ENCODE measurements at places on chromosomes 6 and 20. TPM values are rescaled to one million over a fixed set of nuclear protein-coding genes. Genes with fewer than 3 reads are reported as not detected.

ZBTB46 gene
- polyA plus RNA-seq = 24.7 TPM

MCHR2 gene
- polyA plus RNA-seq = not detected

PAX1 gene
- polyA plus RNA-seq = 0.97 TPM

BMP5 gene
- 9.0 TPM for polyA plus RNA-seq

RSPO4 gene
- 0.28 TPM for polyA plus RNA-seq

PTK7 gene
- 53.6 TPM for polyA plus RNA-seq

ADAM33 gene
- polyA plus RNA-seq = 61.5 TPM

WFDC12 gene
- not detected for polyA plus RNA-seq

TSBP1 gene
- polyA plus RNA-seq = not detected

C4B gene
- 67.2 TPM for polyA plus RNA-seq

SPATS1 gene
- not detected for polyA plus RNA-seq

CSNK2B gene
- polyA plus RNA-seq = 127 TPM

CTAGE9 gene
- not detected for polyA plus RNA-seq

ASIP gene
- polyA plus RNA-seq = 0.68 TPM

CST4 gene
- not detected for polyA plus RNA-seq

CCN2 gene
- 38.6 TPM for polyA plus RNA-seq

MDFI gene
- 57.0 TPM for polyA plus RNA-seq

SLC35D3 gene
- polyA plus RNA-seq = not detected

DNA sequence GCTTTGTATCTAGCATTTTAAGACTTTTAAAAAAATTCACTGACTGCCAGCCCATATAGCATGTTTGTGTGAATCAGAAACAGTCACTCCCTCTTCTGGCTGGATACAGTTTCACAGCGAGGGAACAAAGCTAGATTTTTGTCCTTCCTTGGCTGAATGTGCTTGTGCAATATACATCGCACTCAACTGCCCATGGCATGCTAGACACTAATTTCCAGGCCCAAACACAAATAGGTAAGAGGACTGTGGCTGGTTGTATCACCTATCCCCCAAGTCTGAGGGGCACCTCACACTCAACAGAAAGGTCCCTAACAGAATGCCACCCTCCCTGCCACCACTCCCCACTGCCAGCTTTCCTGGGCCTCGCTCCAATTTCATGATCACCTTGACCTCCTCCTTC lies 16.2 kb upstream of the BLCAP start:
- no peak for DNase-seq

DNA sequence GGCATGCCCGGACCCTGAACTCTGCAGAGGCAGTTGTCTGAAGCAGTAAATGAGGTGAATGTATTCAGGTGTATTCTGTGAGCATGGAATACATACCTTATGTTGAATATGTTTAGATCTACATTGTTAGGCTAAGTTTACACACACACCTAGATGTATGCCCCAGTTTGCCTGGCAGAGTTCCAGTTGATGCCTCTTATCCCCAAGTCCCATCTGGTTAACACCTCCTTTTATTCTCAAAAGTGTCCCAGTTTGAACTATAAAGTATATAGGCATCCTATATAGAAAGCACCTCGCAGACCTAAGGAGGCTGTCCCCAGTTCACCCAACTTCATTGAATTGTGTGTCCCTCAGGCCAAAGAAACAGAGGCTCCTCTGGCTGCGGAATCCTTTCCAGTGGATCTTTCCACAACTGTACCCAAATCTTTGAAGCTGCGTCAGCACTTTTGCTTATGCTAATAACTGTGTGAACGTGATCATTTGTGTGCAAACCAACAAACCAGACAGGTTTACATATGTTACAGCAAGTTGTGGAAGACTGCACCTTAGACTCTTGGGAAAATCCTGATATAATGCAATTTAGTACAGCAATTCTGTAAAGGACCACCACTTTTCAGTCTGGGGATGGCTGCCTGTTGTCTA lies 4.8 kb upstream of the DHX35 start:
- DNase-seq = no peak

- no peak for DNase-seq
Observed at GRCh38 chr6:23775127-23775526, 350.9 kb upstream of the NRSN1 start.

DNA sequence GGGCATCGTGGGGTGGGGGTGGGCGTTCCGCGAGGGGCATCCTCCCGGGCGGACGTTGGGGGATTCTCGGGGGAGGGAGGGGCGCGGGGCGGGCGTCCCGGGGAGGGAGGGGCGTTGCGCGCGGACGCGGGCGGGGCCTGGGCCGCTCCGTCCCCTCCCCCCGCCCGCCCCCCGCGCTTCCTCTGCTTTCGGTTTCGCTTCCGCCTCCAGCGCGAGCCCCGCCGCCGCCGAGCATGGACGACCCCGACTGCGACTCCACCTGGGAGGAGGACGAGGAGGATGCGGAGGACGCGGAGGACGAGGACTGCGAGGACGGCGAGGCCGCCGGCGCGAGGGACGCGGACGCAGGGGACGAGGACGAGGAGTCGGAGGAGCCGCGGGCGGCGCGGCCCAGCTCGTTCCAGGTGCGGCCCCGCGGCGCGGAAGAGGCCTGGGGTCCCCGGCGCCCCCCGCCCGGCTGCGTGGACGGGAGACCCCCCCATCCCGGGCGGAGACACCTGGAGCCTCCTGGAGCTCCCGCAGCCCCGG lies at the start of gene OGFR:
Gene OGFR (plus strand): TSS at position 209 of the 528 bp plus-strand sequence. CDS start 25 bp downstream, at position 234.
- peak; percentile 79 for DNase-seq

DNA sequence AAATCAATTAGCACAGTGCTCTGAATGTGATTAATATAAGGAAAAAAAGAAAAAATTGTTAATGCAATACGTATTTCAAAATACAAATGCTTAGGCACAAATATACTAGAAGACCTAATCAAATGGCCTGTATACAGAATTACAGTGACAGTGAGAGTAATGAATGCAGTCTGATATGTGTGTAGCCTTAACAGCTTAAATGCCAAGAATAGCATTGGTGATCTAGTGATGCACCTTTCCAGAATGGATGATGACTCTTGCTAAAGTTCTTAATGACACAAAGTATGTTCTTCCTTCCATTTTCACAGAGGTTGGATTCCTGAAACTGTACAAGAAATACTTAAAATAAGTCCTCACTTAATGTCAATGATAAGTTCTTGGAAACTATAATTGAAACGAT lies 131.0 kb downstream of the CDKAL1 start:
- no peak for DNase-seq

- peak; percentile 61 for DNase-seq
Observed at GRCh38 chr6:144104898-144105487, 9.6 kb upstream of the SF3B5 start.

- no peak for DNase-seq
Observed at GRCh38 chr6:56715741-56716140, 73.1 kb upstream of the DST start.

DNA sequence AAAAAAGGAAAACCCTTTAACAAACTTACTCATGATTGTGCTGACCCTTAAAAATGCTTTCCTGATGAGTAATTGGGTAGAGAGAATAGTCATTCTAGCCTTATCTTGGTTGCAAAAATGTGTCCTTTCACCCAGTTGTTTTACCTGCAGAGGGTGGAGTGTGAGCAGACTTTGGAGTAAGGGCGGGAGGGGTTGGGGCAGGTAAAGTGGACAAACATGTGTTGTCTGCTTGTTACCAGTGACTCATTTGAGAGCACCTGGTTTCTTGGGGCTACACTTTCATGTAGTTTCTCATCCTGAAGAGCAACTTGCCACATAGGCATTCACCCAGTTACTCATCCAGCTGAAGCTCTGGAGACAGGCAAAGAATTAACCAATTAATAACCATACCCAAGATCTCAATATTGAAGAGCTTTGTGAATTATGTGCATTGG lies 121.1 kb downstream of the TNFRSF21 start:
- no peak for DNase-seq

DNA sequence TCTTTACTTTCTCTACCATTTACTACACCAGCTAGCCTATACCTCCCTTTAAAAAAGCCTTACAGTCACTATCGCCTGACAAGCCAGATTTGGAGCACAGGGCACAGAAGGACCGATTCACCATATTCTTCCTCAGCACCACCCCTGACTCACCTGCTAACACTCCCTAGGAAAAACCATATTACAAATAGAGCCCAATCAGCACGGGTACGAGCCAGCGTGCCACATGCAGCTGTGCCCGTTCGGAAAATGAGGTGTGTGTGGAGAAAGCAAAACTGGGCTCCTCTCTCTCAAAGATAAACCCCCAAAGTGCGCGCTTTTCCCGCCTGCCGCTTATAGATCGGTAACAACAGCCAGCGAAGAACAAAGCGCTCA lies 1.2 kb downstream of the SYNCRIP start:
- no peak for DNase-seq

DNA sequence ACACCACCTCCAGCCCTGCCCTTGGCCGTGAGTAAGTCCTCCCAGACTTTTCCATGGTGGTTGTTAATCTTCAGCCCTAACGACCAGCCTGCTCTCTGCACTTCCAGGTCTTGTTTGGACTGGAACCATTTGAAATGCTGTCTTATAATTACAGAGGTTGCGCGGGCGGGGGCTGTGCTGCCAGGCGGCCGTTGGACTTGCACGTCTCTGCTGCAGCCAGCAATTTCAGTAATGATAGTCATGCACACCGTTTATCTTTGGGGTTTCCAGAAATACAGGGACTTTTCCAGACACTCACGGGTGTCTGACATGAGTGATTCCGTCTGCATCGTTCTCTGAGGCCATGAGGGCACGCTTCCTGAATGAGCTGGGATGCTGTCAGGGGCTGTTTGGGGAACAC lies 118.2 kb downstream of the BMP7 start:
- DNase-seq = no peak

GRCh38 chr6:79863566-79863965 lies 83.8 kb downstream of the ELOVL4 start:
- DNase-seq = no peak

- DNase-seq = no peak
Observed at GRCh38 chr6:36975231-36976006, 10.6 kb downstream of the MTCH1 start.

GRCh38 chr6:56314683-56315523 lies 67.5 kb upstream of the COL21A1 start:
- no peak for DNase-seq

GRCh38 chr6:15290962-15291704 lies 45.3 kb downstream of the JARID2 start:
- no peak for DNase-seq

DNA sequence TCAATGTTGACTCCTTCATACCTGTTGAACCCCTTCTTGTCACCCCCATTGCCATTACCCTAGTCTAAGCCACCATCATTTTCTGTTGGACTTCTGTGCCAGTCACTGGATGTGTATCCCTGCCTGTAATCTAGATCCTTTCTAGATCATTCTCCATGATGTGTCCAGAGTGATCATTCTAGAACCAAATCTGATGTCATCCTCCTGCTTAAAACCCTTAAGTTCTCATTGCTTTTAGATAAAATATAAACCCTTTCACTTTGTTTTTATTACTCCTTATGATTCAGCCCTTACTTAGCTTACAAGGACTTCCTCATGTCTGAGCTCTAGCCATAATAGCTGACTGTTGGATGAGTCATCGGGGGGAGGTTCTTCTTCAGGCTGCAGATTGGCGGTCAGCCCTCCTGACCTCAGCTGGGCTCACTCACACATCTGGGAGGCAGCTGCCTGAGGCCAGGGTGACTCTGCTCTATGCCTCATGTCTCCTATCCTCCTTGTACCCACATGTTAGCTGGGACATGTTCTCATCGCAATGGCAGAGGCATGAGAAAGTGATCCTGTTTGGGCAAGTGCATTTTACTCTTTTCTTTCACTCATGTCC lies 287.6 kb downstream of the ESR1 start:
- no peak for DNase-seq

DNA sequence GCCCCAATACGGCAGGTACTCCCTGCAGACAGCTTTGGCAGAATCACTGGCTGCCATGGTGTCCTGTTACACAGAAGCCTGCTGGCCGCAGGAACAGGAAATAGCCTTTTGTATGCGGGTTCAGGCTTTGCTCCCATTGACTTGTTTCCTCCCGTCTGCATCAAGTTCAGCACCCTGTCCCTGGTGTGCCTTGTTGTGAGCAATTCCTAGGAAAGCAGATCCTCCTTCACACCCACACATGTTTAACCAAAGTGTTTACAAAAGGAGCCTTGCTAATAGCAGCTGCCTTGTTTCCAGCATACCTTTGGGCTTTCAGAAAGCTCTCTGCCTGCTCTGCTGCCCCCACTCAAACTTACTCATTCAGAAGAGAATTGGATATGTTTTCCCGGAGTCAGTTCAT lies 127.2 kb upstream of the SUPT3H start:
- no peak for DNase-seq

- no peak for DNase-seq
Observed at GRCh38 chr20:3908667-3909066, 19.5 kb downstream of the PANK2 start.

GRCh38 chr6:89297695-89298351 lies 17.3 kb downstream of the GABRR2 start:
- DNase-seq = peak; percentile 80

- no peak for DNase-seq
Observed at GRCh38 chr6:15480525-15480924, 182.3 kb downstream of the DTNBP1 start.

DNA sequence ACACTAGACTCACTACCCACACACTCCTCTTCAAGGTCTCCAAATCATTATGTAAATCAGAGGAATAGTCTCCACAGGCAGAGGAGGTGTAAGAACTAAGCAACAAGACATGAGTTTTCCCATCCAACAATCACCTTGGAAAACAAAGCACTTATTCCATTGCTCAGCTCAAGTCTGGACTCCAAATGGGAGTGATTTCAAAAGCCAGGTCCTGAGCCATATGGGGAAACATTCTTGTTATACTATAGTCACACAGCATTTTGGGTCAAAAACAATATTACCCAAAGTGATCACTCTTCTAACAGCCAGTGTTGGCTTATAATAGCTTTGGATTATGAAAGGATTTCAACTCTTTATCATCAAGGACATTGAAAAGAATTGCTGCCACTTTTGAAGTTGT lies 3.6 kb upstream of the PRPH2 start:
- DNase-seq = no peak

DNA sequence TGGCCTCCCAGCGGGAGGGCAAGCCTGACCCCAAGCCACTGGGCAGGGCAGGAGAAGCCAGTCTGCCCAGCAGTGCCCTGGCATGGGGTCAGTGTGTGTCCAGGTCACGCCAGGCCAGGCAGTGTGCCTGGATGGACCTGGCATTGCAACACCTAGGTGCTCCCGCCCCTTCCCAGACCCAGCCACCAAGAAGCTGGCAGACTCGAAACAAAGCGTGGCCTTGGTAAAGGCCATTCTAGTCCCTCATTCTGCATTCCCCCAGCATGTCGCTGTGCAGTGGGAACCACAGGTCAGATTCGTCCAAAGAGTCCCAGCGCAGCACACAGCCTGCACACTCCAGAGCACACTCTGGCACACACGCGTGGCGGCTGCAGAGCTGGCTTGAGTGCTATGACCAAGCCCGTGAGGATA lies 19.3 kb upstream of the APMAP start:
- DNase-seq = no peak

GRCh38 chr6:112841553-112842329 lies 494.6 kb downstream of the RFPL4B start:
- DNase-seq = no peak

DNA sequence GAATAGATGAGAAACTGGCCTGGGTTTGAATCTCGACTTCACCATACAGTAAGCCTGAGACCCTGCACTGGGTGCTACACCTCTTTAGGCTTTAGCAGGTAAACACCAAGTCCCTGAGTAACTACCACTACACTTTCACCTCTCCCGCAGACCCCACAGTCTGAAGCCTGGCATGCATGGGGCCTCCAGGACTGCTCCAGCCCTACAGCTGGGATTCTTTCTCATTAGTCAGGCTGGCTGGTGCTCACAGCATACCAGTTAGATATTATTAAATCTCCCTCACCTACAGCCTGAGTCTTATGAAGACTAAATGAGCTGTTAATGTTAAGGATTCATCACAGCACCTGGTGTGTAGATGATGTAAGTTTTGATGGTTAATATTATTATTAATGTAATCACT lies 388.7 kb downstream of the ARHGAP18 start:
- DNase-seq = no peak

GRCh38 chr20:5836569-5836968 lies 86.4 kb downstream of the SHLD1 start:
- no peak for DNase-seq
